ENCODE measurements at places on chromosomes 1 and 21. TPM values are rescaled to one million over a fixed set of nuclear protein-coding genes. Genes with fewer than 3 reads are reported as not detected.

AVPR1B gene
- total RNA-seq: not detected

SAMD11 gene
- 7.7 TPM for total RNA-seq

CD48 gene
- 21.0 TPM for total RNA-seq

DYRK3 gene
- total RNA-seq: 14.3 TPM

LYSMD1 gene
- total RNA-seq: 4.1 TPM

S100A14 gene
- total RNA-seq: 1.9 TPM

PSMD4 gene
- total RNA-seq: 115 TPM

KLHDC8A gene
- not detected for total RNA-seq

IGSF3 gene
- 2.7 TPM for total RNA-seq

GRCh38 chr1:55378582-55378981 lies 163.4 kb upstream of the USP24 start:
- DNase-seq: no peak

DNA sequence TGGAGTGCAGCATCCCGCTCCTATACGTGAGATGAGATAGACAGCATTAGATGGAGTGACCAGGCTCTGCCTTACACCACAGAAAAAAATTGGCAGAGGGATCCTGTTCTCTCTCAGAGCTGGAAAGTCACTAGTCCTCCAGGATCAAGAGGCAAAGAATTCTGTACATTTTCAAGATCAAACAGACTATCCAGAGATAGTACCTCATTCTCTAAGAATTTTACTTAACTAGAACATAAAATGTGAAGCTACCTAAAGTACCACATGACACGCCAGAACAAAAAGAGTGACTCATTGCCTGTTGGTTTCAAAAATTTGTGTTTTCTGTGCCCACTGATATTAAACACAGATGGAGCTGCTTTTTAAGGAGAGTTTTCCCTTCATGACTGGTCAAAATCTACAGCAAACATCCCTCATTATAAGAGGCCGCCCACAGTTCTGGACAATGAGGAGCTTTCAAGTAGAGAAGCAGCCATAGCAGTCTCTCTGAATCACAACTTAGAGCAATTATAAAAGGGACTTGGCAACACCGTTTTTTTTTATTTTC lies 32.3 kb downstream of the CD160 start:
- DNase-seq: no peak

GRCh38 chr1:28466226-28466778 lies 39.5 kb upstream of the RCC1 start:
- DNase-seq: no peak

- no peak for DNase-seq
These were observed 13.0 kb downstream of the UBE4B start for GRCh38 chr1:10045480-10046355.

DNA sequence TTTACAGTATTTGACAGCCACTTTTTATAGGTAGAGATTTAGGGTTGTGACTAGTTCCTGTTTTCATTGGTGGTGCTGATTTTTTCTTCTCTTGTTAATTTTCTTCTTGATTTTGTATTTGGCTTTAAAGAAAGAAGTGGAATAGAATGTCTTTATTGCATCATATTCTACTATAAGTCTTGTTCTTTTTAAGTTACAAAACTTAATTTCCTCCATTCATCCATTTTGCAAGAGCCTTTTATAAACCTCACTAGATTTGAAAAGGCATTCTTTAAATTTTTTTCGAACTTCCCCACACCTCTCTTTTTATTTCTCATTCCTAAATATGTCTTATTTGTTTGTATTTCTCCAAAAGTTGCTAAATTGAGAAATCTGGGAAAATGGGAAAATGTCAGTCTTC lies 1368.6 kb upstream of the ADGRL4 start:
- DNase-seq: no peak

- DNase-seq: peak; percentile 99
These were observed 10.7 kb downstream of the OPTC start for GRCh38 chr1:203504400-203505250.

GRCh38 chr1:227894831-227895451 lies 52.8 kb downstream of the WNT9A start:
- DNase-seq: peak; percentile 4

- no peak for DNase-seq
These were observed 652.4 kb downstream of the PLPP3 start for GRCh38 chr1:55926906-55927471.

GRCh38 chr1:63916485-63917360 lies 142.9 kb downstream of the ROR1 start:
- no peak for DNase-seq

- DNase-seq: no peak
These were observed 8.5 kb upstream of the MATN1 start for GRCh38 chr1:30731806-30732276.

GRCh38 chr1:109268431-109269211 lies 14.3 kb downstream of the PSRC1 start:
- no peak for DNase-seq

GRCh38 chr1:53461323-53462044 lies 2.3 kb downstream of the DMRTB1 start:
- DNase-seq: no peak
